Endothelial cell of umbilical vein (primary cell): ENCODE measurements at places on chromosomes 2 and 18.

DNA sequence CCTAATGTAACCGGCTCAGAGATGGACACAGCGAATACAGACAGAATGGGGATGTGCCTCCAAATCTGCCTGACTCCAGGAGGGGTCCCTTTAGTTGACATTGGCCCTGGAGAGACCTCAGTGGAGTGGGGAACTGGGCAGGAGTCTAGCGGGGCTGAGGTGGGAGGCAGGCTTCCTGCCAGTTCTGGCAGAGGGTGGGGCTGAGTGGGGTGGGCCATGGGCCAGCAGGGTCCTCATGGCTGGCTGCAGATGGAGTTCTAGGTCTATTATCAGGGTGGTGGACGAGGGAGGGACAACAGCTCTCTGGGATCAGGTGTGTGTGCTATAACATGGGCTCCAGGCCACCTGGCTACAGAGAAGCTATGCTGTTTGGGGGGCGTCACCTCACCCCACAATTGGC lies 21.1 kb downstream of the PROC start:
- DNase-seq, result no peak

DNA sequence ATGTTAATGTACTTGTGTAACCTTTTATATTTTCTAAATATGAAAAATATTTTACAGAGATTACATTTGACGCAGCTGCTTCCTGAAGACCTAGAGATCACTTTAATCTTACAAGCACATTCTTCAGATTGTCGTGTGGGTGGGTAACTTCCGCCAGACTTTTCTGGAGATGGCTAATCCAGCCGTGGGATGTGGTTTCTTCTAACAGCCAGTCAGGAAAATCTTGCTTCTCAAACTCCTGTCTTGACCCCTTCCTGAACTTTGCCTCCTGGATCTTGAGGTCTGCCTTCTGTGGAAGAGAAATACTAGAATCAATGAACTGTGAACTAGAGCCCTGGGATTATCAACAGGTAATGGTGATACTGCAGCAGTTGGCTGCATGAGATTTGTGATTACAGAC lies 401.6 kb upstream of the TNP1 start:
- peak; percentile 69 for DNase-seq

- DNase-seq, result no peak
These were observed 328 bp upstream of the PASK start for GRCh38 chr2:241149675-241149924.

- peak; percentile 42 for DNase-seq
These were observed 807 bp downstream of the GAREM1 start for GRCh38 chr18:32469691-32470459.

DNA sequence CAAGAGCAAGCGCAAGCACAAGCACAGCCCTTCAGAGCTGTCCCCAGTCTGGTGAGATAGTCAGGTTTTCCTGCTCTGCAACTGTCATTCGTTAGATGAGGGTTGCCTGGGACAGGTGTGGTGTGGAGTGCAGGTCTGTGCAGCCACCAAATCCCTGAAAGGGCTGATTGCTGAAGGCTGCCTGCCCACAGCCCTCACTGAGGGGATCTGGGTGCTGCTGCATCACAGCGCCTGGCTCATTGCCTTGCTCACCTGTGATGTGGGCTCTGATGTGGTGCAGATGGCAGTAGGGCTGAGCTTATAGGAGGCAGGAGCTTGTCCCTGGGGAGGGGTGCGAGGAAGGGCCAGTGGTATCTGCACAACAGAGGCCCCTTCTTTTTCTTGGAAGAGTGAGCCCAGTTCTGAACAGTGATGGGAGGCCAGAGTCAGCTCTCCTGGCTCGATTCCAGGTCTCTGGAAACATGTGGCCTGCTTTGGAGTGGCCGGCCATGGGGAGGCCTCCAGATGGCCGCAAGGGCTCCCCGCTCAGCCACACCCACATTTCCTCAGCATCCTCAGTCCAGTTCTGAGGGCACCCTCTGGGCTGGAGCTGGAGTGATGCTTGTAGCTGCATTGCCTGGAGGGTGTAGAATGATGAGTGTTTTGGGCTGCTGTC lies 11.4 kb downstream of the UBE2F start:
- no peak for DNase-seq

DNA sequence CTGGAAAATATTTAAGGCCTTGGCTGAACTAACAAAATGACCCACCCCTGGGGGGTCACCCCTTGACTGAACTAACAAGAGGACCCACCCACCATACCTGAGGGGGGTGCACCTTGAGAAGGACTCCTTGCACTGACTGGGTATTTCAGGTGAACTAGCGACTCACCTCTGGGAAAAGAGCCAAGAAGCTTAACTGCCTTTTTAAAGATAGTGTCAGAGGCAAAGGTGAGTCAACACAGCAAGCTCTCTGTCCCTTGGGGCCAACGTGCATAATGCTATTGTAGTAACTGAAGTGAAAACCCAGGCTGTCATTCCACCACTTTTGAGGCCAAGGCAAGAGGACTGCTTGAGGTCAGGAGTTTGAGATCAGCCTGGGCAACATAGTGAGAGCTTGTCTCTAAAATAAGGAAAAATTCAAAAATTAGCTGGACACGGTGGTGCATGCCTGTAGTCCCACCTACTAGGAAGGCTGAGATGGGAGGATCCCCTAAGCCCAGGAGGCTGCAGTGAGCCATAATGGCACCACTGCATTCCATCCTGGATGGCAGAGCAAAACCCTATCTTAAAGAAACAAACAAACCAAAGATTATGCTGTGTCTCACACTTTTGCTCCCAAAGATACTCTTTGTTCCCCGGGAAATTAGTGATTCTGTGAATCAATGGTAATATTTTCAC lies 36.4 kb upstream of the ZCCHC2 start:
- peak; percentile 60 for DNase-seq

GRCh38 chr2:221075203-221075602 lies 496.9 kb downstream of the EPHA4 start:
- peak; percentile 64 for DNase-seq

GRCh38 chr2:40204268-40204667 lies 247.6 kb downstream of the SLC8A1 start:
- DNase-seq, result no peak

DNA sequence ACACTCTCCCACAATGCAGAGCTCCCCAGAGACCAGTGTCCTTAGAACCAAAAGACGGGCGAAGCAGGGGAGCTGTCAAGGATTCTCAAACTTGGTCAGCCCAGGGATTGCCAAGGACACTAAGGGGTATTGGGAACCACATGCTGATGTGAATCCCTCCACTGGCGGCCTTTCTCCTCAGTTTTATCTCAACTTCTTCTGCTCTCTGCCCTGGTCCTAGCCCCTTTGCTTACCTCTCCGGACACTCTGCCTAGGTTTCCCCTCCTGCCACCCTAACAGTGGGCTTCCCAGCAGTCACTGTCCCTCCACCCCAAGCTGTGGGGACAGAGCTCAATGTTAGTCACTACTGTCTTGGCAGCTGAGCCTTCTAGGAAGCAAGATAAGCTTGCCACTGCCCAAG lies 61.1 kb downstream of the POLR1A start:
- no peak for DNase-seq

GRCh38 chr2:235909358-235909757 lies 258.8 kb downstream of the GBX2 start:
- DNase-seq, result no peak

- no peak for DNase-seq
These were observed 95.4 kb upstream of the OTOS start for GRCh38 chr2:240235811-240236210.

DNA sequence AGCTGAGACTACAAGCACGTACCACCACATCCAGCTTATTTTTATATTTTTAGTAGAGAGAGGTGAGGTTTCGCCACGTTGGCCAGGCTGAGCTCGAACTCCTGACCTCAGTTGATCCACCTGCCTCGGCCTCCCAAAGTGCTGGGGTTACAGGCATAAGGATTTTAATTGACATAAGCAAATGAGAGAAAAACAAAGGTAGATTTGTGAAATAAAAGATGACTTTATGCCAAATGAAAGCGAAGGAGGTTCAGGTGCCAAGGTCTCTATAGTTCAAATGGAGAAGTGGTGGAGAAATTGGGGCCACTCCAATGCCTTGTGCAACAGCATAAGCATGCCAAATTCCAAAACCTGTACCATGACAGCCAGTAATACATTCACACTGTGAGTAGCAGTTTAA lies 180.6 kb downstream of the MREG start:
- DNase-seq, result no peak

- no peak for DNase-seq
These were observed 27.9 kb downstream of the IWS1 start for GRCh38 chr2:127498386-127498785.

- DNase-seq, result no peak
These were observed 37.2 kb downstream of the CLASP1 start for GRCh38 chr2:121611730-121612705.

DNA sequence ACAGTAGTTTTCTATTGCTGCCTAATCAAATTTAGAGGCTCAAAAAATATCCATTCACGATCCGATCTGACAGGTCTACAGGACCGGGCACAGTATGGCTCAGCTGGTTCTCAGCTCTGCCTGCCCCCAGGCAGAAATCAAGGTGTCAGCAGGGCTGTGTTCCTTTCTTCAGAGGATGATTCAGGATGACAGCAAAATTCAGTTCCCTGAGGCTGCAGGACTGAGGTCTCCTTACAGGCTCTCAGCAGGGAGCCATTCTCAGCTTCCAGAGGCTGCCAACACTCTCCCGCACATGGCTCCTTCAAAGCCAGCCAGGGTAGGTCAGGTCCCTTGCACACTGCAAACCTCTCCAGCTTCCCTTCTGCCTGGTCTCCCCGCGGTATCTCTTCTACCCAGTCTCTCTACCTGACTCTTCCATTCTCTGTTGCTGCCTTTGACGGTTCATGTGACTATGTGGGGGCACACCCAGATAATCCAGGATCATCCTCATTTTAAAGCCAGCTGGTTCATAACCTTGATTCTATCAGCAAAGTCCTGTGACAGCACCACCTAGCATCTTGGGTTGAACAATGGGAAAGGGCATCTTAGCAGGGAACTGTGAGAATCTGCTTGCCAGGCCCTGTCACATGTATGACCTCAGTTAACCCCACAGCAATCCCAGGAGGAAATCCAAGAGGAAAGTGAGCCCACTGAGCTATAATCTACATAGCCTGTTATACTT lies 50.4 kb downstream of the UXS1 start:
- peak; percentile 10 for DNase-seq

DNA sequence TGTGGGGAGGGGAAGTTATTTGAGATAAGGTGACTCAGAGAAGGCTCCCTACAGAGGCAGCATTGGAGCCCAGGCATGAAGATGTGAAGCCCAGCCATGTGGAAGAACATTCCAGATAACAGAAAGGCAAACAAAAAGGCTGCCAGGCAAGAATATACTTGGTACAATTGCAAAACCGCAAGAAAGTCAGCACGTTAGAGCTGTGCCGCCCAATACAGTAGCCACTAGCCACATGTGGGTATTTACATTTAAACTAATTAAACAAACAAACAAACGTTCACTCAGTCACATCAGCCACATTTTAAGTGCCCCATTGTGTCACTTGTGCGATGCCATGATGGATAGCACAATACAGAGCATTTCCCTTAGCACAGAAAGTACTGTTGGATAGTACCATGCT lies 179.6 kb downstream of the SATB2 start:
- no peak for DNase-seq
